ENCODE measurements at places on chromosomes 4 and X. TPM values are rescaled to one million over a fixed set of nuclear protein-coding genes. Genes with fewer than 3 reads are reported as not detected.

DNA sequence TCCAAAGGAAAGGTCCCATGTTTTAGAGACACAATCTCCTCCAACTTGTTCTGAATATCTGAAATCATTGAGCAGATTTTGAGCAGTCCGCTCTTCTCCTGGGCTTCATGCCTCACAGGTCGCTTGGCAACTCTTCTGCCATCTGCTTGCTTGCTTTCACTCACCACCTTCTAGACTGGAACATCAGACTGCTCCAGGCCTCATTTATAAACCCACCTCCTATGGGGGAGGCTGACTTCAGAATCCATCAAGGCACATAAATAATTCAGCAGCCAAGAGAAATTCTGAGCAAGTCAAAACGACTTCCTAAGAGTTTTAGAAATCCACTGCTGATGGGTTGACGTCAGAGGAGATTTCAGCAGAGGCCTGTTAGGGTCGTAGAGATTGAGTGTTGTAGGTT, 64.1 kb downstream of the FAM184B start:
- DNase-seq = no peak

The PTCHD1 gene
- total RNA-seq = not detected

- no peak for DNase-seq
Measured at GRCh38 chrX:88397551-88397950, 349.5 kb upstream of the CPXCR1 start.

DNA sequence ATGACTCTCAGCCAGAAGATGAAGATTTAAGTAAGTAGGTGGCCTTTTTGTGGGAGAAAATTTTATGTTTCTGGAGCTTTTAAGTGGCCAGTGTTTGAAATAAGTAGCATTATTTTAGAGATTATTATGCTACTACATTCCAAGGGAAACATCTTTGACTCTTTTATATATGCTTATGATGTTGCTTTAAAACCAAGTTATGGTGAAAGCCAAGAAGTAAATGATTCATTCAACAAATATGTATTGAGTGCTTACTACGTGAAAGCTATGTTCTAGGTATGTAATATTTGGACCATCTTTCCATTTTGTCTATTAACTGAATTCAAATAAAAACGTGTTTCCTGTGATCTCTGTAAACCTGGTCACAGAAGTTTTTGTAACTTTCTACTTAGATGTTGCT, 58.3 kb downstream of the ZFX start:
- DNase-seq = no peak

DNA sequence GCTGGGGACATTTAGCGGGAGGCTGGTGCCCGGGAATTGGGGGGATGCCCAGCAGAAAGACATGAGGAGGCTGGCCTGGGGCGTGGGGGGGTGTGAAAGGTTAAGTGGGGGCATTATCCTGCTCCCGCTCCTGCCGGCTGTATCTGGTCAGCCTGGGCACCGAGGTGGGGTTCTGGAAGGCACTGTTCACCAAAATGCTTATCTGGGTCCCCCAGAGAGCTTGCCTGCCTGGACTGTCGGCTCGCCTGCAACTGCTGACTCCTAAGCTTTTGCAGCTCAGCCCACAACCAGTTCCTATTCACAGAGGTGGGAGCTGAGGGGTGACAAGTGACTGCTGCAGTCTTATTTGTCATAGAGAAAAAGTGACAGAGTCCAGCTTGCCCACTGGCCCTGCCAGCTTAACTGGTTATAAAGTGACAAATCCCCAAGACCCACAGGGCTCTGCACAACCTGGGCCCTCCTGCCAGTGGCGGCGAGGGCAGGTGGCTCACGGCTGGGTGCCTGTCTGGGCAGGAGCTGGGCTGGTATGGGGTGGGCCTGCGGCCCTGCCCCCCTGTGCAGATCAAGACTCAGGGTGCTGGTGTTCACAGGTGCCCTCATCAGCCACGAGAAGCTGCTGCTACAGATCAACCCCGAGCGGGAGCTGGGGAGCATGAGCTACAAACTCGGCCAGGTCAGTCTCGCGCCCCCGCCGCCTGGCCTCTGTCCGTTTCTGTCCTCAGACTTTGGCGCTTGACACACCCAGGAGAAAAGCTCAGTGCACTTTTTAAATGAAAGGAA, 23.7 kb upstream of the MSANTD1 start:
- DNase-seq = no peak

- DNase-seq = no peak
Measured at GRCh38 chr4:75935628-75936027, 5.2 kb downstream of the NAAA start.

The CT45A10 gene
- not detected for total RNA-seq

The DMRTC1 gene
- 0.71 TPM for total RNA-seq

DNA sequence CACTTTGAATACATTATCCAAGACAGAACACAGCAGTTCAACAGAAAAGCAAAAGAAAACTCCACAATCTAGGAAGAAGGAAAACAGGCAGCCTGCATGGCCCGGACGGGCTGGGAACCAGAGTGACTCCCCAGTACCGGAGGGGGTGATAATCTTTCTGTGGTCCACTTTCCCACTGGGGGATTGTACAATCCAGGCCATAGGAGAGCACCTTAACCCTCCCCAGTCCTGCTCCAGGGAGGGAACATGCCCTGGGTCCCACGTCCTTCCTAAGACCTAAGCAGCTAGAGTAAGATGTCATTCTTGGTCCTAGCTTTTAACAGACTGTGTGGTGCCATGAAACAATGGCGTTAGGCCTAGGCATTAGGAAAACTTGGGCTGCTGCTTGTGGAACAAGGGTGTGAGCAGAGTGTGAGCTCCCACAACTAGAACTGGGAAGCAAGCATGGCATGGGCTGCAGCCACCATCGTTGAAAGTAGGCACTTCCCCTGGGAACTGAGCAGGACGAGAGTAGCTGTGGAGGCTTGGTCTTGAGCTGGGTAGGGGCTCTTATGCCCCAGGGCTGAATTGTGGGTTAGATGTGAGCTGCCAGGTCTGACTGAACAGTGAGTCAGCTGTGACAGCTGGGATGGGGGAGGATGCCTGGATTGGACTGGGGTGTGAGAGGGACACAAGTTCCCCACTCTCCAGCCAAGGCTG, 42.4 kb downstream of the NAT8L start:
- DNase-seq = no peak

DNA sequence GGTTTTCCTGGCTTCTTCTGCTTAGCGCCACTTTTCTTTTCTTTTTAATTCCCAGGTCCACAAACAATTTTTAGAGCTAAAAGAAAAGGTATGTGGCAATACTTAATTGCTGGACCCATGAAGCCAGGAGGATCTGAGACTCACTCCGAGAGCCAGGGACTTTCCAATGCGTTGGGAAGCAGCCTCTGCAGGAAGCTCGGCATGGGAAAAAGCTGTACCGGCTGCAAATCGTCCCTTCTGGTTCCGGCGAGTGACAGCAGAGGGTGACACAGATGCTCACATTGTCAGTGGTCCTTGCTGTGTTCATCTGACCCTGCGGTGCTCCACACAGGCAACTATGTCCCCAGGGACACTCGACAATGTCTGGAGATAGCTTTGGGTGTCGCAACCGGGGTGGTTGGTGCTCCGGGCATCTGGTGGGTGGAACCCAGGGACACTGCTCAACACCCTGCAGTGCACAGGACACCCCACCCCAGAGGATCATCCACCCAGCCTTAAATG, 164.0 kb downstream of the PRKX start:
- no peak for DNase-seq

DNA sequence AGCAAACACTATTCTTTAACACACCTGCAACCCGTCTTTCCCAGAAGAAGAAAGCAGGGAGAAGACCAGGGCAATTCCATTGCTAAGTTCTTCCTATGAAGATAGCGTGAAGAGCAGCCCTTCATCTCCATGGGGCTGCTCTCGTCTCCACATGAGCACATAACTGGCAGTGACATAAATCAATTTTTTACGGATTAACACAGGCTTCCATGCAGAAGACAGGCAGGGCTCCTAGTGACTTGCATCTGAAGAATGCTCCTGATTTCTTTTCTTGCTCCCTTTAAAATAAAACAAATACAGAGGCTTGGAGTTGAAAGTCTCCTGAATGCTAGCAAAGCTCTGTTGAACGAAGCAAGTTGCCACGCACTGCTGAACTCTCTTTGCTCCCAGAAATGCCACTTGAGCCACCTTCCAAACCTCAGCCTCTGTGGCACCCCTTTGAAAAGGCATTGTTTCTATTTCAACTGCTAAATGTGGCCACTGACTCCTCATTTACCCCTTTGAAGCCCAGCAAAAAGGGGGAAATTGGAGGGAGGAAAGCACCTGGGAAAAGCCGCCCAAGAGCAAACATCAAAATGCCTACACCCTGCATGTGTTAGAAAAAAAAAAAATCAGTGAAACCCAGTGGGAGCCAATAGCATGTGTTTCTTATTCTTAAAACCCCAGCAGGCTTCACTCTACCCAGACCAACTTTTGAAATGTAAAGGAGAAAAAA, 383.7 kb downstream of the IDS start:
- DNase-seq = no peak

DNA sequence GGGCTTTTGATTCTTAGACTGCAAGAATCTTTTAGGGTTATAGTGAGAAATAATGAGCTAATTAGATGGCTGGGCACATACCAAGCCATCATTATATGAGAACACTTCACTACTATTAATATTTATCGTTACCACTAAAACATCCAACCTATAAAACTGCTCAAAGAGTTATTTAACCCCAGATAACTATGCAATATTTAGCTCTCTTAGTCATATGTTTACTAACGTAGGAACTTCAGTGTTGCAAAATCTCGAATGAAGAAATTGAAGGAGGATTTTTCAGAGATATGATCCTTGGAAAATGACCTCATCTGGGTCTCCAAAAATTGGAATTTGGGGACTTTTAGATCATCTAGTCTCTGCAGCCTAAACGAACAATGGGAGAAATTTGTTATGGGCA, 265.0 kb upstream of the RPS6KA3 start:
- no peak for DNase-seq

DNA sequence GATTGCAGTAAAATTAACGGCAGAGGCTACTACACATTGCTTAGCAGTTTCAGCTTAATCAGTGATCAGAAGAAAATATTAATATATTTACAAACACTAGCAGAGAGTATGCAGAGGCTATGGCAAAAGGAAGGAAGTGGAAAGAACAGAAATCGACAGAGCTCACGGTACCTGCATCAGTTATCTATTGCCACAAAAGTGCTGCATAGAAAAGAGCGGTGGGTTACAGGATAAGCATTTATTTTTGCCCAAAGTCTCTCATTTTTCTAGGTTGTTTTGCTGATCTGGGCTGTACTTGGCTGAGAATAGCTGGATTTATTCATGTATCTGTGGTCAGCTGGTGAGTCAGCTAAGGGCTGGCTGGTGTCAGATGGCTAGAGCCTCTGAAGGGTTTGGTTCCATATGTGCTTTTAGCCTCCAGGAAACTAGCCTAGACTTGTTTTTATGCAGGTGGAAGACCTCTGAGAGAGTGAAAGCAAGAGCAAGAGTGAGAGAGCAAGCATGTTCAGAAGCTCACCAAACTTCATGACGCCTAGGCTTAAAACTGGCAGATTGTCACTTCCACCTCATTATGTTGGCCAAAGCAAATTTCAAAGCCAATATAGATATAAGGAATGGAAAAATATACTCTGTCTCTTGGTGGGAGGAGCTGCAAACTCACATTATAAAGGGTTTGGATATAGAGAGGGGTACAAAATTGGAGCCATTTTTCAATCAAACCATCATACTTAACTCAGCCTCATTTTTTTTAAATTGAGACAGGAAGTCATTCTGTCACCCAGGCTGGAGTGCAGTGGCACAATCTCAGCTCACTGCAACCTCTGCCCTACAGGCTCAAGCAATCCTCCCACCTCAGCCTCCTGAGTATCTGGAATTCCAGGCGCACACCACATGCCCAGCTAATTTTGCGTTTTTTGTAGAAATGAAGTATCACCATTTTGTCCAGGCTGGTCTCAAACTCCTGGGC, 153.2 kb upstream of the RPL34 start:
- DNase-seq = no peak

The HMGN5 gene
- total RNA-seq = 1.2 TPM

The SPARCL1 gene
- not detected for total RNA-seq

GRCh38 chrX:86964321-86964720, 553.3 kb upstream of the KLHL4 start:
- DNase-seq = no peak

GRCh38 chr4:151652841-151653547, 107.8 kb downstream of the GATB start:
- DNase-seq = no peak

The GPM6B gene
- total RNA-seq = not detected

DNA sequence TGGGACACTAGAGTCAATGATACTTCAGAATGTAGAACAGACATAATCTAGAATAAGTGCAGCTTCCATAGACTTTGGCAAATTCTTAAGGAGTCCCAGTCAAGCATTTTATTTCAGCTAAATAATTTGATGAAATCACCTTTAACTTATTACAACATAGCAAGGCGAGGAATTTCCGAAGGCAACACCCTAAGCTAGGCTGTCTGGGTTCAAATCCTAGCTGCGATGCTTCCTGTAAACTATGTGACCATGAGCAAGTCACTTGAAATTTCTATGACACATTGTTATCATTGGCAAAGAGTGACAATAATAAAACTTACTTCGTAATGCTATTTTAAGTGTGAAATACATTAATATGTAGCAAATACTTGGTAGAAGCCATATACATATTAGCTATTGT, 679.1 kb downstream of the DMD start:
- DNase-seq = no peak

DNA sequence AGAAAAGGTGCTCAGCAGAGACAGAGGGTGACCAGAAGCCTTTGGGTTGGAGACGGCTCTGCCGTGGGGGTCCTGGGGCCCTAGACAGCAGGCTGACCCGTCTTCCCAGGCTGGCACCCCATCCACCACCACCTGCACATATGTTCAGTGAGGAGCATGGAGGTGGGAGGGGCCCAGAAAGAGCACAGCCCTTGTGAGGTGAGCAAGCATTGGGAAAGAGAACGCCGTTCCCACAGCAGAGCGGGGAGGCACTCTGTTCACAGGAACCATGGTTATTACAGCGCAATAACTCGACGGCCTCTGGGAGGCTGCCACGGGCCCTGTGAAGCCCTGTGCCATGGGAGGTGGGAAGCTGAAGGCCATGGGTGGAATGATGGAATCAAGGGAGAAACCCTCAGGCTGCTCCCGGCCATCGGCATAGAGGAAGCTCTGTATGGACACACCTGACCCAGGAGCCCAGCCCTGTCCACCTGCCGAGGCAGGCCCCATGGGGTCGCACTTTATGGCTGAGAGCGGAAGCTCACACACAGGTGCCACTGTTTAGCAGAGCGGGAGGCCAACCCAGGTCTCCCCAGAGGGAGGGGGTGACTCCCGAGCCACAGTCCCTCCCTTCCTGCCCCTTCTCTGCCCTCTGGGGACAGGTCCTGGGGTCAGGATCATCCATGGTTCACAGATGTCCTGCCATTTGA, 93.5 kb upstream of the AFAP1 start:
- no peak for DNase-seq

The ZNF630 gene
- total RNA-seq = not detected

GRCh38 chrX:22060415-22061280, 28.5 kb downstream of the PHEX start:
- no peak for DNase-seq
